ENCODE measurements at places on chromosomes 3 and 15.
A peak's percentile ranks its signal among the peaks of the same experiment; 100 is the strongest.

GRCh38 chr3:16286161-16286560 is 21.1 kb downstream of the OXNAD1 start:
- peak; percentile 63 for DNase-seq

DNA sequence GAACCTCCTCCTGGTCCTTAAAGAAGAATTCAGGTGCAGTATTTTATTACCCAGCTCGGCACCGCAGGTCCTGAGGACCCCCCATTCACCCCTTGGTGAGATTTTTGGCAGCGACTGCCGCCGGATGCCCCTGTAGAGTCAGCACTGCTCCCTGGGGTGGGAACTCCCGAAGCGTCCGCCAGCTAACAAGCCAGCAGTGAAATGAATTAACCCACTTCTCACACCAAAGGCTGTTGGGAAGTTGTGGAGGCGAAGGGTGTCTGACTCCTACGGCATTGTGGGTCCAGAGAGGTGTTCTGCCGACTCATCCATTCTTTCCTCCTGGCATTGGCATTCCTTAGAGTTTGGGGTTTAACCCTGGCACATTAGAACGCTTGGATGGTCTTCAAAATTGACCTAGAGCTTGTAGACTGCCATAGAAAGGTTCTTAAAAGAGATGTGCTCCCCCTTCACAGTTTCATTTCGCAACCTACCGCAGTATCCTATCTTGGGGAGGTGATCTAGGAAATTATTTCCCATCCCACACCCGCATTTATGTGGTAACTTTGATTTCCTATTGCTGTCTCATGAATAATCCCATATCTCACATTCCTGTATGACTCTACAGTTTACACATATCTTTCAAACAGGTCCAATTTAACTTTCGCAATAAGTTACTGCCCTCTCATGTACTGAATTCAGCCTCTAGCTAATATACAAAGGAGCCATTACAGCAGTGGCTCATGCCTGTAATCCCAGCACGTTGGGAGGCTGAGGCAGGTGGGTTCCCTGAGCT is 879 bp upstream of the EIF5A2 start:
- no peak for DNase-seq

DNA sequence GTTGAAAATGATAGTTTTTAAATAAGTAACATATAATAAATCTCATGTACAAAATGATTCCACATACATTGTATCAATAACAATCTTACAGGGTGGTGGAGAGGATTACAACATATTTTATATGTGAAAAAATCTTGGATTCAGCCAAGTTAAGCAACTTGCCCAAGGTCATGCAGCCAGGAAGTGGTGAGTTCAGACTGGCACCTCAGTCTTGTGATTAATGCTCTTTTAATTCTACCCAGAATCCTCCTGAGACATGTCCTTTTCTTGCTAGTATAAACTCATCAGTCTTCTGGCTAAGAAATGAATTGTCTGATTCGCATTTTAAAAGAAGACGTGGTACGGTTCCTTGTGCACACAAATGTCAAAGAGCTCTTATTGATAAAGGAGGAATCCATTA is 4.5 kb upstream of the MYRIP start:
- DNase-seq: no peak

DNA sequence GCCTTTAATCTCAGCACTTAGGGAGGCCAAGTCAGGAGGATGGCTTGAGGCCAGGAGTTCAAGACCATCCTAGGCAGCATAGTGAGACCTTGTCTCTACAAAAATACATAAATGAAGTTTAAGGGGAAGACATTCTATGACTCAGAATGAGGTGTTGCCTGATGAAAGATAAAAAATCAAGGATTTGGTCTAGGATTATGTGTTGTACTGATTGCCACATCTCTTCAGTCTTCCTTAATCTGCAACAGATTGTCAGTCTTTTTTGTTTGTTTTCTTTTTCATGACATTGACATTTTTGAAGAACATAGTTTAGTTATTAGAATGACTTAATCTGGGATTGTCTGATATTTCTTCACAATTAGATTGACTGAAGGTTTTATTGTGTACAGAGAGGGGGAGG is 26.3 kb upstream of the DPPA4 start:
- DNase-seq: no peak

- DNase-seq: no peak
Measured at GRCh38 chr3:135197246-135197645, 402.2 kb downstream of the EPHB1 start.

GRCh38 chr15:86773736-86774135 is 694.1 kb downstream of the AGBL1 start:
- no peak for DNase-seq

- no peak for DNase-seq
Measured at GRCh38 chr3:57999417-58000115, 8.7 kb upstream of the FLNB start.

GRCh38 chr15:26391567-26392194 is 381.2 kb downstream of the GABRB3 start:
- no peak for DNase-seq

DNA sequence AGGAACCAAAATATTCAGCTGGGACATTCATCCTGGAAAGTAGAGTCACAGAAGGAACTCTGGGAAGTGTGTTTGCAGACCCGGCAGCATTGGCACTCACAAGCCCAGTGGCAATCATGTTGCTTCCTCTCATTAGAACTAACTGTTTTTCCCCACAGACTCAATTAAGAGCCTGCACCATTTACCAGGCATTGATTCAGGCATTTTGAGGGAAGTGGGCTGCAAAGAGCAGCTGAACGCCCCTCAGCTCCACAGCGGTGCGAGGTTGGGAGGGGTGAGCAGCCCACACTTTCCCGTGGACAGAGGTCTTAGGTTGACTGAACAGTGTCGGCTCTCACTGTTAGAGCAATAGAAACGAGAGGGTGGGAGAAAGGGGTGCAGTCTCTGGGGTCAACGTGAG is 143.8 kb downstream of the STT3B start:
- no peak for DNase-seq

DNA sequence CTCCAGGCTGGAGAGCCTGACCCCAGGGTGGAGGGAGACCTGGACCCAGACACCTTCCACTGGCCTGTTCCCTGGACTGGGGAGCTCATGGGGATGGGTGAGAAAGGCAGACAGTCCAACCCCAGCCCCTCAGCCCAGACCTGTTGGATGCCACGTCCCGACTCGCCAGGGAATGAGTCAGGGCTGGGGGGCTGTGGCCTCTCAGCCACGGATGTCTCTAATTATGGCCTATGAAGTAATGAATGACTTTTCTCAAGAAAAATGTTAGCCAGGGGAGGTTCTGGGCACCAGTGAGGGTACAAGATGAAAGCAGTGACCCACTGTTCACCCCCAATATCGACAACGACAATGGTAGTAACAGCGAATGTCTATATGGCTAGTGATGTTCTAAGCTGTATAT is 107.0 kb upstream of the RPL32 start:
- DNase-seq: no peak

GRCh38 chr15:69085325-69086081 is 71.0 kb downstream of the NOX5 start:
- DNase-seq: no peak

DNA sequence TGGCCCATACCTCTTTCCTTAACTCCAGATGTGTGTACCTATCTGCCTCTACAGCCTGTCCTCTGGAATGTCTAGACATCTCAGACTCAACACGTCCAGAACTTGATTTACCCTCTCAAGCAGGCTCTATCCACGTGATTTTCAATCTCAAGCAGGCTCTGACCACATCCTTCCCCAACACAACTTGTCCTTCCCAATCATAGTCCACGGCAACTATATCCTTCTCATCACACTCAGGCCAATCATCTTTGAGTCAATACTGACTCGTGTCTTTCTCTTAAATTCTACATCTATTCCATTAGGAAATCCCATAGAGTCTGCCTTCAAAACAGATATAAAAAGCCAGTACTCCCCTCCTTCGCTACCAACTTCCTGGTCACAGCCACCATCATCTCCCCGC is 70.4 kb downstream of the FOXP1 start:
- no peak for DNase-seq

GRCh38 chr3:98322101-98322500 is 31.6 kb upstream of the OR5K4 start:
- DNase-seq: no peak

GRCh38 chr3:195297446-195297845 is 26.5 kb upstream of the XXYLT1 start:
- DNase-seq: no peak

GRCh38 chr3:176349706-176350105 is 847.6 kb downstream of the TBL1XR1 start:
- no peak for DNase-seq

DNA sequence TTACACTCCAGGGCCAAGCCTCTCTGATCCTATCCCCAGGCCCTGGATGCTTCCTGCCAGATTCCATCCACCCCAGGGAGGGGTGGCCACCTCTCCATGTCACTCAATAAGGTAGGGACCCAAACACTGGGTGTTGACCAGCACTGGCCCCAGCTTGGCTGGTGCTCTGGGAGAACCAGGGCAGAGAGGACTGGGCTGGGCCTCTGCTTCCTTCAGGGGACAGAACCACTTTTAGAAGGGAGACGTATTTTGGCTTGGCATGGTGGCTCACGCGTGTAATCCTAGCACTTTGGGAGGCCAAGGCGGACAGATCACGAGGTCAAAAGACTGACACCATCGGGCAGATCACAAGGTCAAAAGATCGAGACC is 4.7 kb upstream of the CPLX3 start:
- DNase-seq: no peak

DNA sequence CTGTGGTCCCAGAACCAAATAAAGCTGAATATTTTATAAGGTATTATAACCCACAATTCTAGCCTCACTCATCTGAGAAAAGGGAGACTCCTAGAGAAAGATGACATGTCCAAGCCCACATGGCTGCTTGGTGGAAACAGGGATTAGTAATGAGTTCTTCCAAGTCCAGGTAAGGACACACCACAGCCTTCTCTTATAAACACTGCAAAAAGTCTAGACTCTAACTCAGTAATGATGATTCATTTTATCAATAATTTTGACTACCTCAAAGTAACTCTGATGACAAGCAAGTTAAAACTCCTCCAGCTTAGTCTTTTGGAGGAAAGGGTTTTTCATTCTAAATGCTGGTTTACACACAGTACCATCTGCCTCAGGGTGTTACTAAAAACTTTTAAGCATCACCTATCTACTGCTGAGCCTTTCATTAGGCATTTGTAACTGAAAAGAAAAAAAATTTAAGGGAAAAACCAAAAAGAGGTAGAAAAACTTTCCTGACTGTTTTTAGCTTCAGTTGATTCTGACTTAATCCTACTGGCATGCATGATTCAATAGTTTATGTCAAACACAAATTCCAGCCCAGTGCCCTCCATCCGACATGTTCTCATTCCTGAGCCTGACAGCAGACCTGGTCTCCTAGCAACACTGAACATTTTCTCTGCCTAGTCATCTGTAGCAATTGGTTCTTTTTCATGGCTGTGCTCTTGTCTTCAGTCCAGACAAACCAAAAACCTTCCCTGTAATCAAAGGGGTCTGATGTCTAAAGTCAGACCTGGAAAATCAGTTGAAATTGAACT is 43.9 kb downstream of the P3H2 start:
- DNase-seq: no peak

GRCh38 chr3:108595321-108595720 is 5.8 kb downstream of the DZIP3 start:
- no peak for DNase-seq

DNA sequence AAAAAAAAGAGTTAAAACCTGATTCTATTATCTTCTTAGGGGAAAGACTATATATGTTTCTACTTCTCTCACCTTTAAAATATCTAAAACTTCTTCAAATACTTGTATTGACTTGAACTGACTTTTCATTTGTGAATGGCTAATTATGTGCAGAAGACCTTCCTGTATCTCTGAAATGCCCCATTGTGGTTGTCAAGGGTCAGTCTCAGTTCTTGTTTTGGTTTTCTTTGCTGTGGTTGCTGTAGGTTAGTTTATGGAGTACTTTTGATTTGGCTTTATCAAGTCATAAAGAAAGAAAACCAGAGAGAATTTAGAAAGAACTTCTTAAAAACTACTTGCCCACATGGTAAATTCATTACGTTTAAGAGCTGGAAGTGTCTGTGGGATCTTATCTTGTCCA is 345.3 kb upstream of the POU1F1 start:
- no peak for DNase-seq

DNA sequence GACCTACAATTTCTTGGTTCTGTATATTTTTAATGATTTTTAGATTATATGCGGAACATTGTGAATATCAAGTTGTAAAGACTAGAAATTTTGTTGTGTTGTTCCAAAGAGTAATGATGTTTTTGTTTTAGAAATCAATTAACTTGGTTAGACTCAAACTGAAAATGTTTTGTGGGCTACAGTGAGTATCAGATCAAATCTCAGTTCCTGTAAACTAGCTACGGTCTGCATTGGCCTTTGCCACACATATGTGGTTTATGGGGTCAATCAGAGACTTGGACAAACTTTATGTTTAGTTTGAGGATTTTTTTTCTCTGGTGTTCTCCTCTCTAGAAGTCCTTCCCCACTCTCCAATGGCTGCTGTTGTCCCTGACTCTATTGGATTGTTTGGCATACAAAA is 308.0 kb upstream of the THRB start:
- DNase-seq: no peak
